Stimulated activated CD8-positive, alpha-beta memory T cell treated with anti-CD3 and anti-CD28 coated beads, Interleukin-4, amount 100 ng/mL, for 1 hour (primary cell): ENCODE measurements at places on chromosomes 7 and 10.

GRCh38 chr10:71996592-71997371 is 32.6 kb downstream of the CHST3 start:
- no peak for DNase-seq

DNA sequence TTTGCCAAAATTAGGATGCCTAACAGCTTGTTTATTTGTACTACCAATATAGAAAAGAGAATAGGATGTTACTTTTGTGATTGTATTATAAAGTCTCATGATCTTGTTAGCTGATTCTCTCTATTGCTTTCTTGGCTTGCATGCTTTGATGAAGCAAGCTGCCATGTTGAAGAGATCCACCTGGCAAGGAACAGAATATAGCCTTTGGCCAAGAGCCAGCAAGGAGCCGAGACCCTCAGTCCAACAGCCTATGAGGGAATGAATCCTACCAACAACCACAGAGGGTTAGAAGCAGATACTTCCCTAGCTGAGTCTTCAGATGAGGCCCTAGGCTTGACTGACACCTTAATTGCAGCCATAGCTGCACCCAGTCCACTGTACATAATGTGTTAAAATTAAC is 41.2 kb downstream of the NEUROD6 start:
- no peak for DNase-seq

GRCh38 chr10:84205049-84205852 is 10.9 kb downstream of the CDHR1 start:
- peak; percentile 31 for DNase-seq

DNA sequence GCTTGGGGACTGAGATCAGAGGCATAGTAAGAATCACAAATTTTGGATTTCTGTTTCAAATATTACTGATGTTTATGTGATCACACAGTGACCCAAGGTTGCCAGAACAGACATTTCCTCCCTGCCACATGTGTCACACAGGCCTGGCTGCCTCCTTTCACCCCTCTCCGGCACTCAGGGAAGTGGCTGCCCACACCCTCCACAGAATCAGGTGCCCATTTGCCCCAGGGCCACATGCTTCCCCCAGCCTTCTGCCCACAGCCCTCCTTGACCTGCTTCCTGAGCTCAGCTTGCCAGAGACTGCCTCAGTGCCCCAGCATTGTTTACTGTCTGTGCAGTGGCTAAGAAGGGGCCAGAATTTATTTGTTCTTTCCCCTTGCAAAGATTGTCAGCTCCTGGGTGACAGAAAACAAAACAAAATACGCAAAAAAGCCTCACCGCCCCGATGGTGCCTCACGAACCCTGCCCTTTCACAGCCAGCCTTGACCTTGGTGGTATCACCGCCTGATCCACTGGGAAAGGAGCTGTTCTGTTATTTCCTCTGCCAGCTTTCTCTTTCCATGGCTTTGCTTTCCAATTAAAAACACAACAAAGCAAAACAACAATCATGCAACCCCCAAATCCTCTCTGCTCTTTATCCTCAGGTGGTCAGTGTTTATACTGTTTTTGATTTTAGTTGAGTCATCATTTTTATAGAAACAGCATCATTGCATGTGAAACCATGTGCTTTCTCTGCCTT is 52.8 kb downstream of the CHN2 start:
- DNase-seq, result no peak

- no peak for DNase-seq
Observed at GRCh38 chr7:66641526-66641871, 12.8 kb downstream of the KCTD7 start.

- DNase-seq, result no peak
Observed at GRCh38 chr10:70147259-70147625, 742 bp upstream of the TYSND1 start.

DNA sequence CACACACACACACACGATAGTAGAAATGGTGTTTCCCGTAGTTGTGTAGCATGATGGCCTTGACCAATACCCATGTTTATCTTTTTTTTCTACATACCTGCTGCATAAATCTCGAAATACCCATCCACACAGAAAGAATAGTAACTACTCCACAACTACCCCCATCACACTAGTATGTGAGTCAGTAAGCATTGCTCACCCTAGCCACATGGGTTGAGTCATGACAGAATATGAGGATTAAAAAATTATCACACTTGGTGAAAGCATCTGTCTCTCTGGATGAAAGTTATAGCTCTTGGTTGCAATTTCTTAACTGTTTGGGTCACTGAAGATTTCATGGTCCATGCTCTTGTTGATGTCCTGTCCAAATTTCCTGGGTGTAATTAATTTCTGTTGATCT is 103.4 kb upstream of the MDFIC start:
- DNase-seq, result no peak

- DNase-seq, result no peak
Observed at GRCh38 chr10:24891823-24892222, 60.6 kb downstream of the PRTFDC1 start.

GRCh38 chr10:133195611-133196010 is 34.4 kb upstream of the UTF1 start:
- no peak for DNase-seq

GRCh38 chr7:95545007-95545615 is 51.2 kb downstream of the PDK4 start:
- no peak for DNase-seq

DNA sequence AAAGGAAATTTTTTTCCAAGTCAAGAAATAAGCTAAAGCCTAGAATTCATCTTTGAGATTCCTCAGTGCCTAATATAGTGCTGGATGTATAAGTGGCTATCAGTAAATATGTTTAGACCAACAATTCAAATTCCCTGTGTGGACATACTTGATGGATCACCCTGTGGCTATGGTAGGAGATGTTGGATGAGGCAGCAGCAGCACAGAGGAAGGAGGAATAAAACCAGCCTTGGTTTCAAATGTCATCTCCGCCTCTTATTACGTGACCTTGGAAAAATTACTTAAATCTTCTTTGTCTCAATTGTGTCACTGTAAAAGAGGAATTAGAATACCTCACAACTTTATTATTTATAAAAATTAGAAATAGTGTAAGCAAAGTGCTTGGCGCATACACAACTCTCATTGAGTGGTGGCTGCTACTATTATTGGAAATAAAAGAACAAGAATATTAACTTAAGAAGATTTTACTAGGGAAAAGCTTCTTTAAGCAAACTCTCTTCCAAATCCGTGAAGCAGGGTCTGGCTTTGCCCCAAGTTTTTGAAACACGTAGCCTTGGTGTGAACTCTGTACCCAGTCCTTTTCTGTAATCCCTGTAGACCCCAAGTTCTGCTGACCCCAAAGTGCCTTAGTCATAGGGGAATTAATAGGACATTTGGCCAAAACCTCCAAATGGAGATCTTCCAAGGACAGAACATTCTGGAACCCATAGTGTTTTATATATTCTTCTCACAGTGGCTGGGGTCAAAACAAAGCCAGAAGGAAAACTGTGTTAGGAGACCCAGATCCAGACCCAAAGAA is 283.8 kb downstream of the PTEN start:
- no peak for DNase-seq

- DNase-seq, result no peak
Observed at GRCh38 chr7:50358041-50358705, 53.7 kb downstream of the IKZF1 start.

DNA sequence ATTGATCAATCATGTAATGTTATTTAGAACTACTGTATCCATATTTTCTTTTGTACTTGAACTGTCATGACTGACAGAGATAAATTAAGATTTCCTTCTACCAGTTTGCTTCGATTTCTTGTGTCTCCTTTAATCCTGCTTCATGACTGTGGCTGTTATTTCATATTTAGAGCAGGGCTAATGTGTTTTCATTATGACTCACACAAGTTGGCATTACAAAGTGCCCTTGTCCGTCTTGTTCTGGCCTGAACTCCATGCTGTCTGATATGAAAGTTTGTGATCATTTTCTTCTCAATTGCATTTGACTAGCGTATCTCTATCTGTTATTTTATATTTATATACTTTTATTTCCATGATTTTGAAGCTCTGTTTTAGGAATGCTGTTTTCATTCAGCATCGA is 344.1 kb upstream of the PRKCQ start:
- DNase-seq, result no peak

GRCh38 chr10:72840319-72840718 is 53.2 kb upstream of the OIT3 start:
- no peak for DNase-seq
